GF-D8 (cell line): ENCODE measurements at places on chromosomes 16 and 17.

- DNase-seq = no peak
Observed at GRCh38 chr17:21517538-21518293, 141.6 kb downstream of the KCNJ12 start.

DNA sequence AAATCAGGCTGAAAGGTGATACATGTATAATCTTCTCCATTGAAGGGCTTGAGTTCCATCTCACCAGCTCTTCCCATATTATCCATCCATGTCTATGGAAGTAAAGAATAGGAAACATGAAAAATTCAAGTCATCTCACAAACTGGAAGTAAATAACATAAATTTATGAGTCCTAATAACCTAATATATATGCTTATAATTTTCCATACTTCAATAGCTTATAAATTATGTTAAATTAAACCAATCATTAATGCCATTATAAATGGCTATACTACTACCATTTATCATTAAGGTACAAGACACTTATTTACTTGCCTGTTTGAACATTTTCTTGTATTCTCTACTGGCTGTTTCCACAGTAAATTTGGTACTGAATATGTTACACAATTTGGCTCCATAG lies 4.8 kb downstream of the TOP2A start:
- no peak for DNase-seq

DNA sequence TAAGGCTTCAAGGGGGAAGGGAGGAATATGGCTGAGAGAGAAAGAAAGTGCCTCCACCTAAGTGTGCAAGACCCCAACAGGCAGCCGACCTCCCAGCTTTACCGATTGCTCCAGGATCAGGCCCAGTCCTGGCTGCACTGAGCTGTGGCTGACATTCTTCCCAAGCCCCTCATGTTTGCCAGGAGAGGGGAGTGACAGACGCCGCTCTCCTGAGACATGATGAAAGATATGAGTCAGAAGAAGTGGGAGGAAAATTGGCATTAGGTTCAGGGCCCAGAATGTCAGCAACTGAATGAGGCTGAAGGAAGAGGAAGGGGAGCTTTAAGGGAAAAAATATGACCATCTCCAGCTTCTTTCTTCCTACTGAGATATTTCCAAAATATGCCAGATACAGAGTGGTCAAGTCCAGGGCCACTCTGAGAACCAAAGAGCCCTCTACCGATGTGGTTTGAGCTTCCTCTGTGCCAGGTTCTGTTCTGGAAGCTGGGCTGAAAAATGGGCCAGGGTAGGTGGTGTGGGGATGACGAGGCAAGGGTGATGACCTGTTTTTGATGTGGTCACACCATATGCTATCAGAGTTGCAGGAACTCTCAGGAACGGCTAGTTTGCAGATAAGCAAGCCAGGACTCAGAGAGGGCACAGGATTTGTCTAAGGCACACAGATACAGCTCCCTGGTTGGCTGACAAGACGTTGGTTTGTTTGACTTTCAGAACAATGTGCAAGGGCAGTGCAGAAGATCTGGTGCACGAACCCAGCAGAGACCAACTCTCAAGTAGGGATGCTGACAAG lies 176.7 kb downstream of the SOX9 start:
- DNase-seq = no peak

DNA sequence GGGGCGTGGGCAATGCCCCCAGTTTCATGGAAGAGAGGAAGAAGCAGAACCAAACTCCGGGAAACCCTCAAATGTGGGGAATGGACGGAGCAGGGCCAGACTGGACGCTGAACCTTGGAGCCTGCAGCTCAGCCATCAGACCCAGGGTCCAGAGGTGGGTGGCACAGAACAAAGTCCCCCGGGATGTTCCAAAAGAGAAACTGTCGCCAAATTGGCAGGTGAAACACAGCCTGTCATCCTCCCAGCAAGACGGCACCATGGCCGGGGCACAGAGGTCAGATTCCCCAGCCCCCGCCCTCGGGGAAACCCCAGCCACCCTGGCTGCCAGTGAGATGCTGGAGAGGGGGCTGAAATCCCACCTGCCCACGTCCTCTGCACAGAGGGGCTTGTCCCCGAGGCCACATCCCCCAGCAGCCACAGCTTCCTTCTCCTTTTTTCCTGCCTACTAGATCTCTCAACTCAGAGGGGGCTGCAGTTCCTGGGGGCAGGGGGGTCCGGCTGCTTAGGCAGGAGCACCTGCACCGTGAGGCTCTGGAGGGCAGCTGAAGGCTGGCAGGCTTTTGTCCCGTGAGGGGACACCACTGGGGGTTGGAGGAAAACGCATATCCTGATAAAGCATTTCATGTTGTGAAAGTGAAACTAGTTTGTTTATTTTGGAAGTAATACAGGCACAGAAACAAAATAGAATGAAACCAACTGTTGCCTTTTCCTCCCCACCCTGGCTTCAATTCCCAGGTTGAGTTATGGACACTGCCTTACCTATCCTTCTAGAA lies 1.2 kb upstream of the SECTM1 start:
- DNase-seq = no peak

GRCh38 chr17:30964876-30965275 lies 6.0 kb upstream of the RNF135 start:
- no peak for DNase-seq

DNA sequence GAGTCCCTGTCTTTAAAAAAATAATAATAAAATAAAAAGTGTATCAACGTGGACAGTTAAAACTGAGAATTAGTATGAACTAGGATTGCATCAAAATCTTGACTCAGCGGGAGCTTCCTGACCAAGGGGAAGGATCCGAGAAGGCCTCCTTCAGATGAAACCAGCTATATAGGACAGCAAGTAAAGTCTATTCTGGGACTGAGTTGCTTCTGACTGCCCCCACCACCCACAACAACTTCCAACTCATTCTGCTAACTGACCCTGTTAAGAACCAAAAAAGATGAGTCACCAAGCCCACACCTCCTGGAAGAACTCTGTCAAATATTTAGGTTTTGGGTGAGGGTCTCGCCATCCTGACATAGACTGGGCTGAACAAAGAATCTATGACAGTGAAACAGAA lies 24.9 kb downstream of the MPP3 start:
- DNase-seq = no peak

DNA sequence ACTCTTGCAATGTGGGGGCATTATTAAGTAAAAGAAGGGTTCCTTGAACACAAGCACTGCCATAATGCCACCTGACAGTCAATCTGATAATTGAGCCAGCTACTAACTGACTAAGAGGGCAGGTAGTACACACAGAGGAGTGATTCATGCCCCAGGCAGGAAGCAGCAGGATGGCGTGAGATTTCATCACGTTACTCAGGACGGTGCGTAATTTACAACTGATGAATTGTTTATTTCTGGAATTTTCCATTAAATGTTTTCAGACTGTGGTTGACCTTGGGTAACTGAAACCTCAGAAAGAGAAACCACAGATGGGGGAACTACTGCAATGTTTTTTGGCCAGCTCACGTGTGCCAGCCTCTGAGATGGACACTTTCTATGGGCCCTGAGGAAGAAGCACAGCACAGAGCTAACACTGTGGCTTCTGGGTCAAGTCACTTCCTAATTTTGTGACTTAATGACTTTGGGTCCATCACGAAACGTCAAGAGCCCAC lies 46.7 kb downstream of the C17orf67 start:
- DNase-seq = peak; percentile 70

DNA sequence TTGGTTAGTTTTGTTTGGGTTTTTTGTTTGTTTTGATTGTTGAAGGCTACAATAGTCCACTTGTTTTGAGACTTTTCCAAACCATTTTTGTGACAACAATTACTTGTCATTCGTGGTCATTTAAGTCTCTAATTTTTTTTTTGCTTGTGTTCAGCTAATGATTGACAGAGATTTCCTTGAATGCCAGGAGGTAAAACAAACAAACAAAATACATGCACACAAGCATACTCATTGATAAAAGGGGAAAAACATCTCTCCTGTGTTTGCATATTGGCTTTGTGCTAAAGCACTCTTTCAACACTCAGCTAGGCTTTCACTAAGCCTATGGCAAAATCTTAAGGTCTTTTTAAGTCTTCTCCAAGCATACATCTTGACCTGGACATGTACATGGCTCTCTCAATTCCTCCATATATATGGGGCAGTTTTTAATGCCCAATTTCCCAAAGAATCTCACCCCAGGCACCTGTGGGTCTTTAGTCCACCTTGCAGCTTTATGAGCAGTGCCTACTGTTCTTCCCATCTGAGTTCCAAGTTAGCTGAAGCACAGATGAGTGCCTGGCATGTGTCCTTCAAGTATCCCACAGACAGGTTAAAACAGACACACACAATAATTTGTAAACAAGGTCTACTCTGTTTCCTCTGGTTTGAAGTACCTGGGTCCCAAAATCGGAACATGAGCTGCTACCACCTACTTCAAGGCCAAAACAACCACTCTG lies 24.2 kb upstream of the HS3ST3B1 start:
- no peak for DNase-seq

DNA sequence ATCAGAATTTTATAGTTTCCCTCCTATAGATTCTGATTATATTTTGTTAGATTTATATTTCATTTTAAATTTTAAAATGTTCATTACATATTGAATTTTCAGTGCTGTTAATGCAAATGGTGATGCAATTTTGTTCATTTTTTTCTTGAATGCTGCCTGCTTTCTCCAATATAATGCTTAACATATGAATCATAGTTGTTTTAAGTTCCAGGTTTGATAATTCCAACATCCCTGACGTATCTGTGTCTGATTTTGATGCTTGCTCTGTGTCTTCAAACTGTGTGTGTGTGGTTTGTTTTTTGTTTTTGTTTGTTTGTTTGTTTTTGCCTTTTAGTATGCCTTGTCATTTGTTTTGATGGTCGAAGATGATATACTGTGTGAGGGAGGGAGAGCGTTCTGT lies 134.7 kb upstream of the ELAC2 start:
- DNase-seq = no peak

DNA sequence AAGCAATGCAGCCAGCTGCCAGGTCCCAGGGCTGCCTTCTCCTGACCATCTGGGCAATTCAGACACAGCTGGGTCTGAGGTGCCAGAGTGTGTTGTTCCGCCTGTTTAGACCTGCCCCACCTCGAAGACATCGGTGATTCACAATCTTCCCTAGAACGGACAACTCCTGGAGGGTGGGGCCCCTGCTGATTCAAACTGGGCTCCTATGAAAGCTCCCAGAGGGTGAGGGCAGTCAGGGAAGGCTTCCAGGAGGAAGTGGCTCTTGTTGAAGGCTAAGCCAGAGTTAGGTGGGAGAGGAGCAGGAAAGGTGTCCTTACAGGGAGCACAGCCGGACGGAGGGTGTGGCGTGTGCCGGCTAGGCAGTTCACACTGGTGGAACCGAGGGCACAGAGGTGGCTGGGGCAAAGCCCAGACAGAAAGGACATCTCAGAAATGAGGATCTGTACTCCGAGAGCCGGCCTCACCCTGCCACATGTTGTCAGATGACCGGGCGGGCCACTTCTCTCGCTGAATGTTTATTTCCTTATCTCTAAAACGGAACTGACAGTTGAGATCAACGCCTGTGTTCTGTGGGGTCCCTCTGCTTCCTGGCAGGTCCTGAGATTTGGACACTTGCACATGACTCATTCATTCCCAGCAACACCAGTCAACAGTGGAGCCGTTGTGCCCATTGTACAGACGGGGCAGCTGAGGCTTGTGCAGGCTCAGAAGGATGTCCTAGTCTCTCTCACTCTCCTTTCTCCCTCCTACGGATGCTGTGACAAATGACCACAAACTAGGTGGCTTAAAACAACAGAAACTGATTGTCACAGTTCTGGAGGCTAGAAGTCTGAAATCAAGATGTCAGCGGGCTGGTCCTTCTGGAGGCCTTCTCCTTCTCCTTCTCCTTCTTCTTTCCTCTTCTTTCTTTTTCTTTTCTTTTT lies 26.9 kb upstream of the LITAF start:
- peak; percentile 83 for DNase-seq
